ENCODE measurements at places on chromosomes 3 and 15. TPM values are rescaled to one million over a fixed set of nuclear protein-coding genes. Genes with fewer than 3 reads are reported as not detected.

- no peaks in the 10 kb centered on the region for H3K36me3 ChIP-seq
- no peak for DNase-seq
- H3K27me3 ChIP-seq = no peaks in the 10 kb centered on the region
These were observed 8.8 kb downstream of the RFTN1 start for GRCh38 chr3:16504692-16505091.

- H3K27me3 ChIP-seq = no peaks in the 10 kb centered on the region
- no peak overlapping the region for H3K27ac ChIP-seq
- no peak for DNase-seq
- H3K4me1 ChIP-seq = no peaks in the 10 kb centered on the region
- H3K4me3 ChIP-seq = no peak overlapping the region
These were observed 33.5 kb downstream of the HERC1 start for GRCh38 chr15:63800241-63800640.

DNA sequence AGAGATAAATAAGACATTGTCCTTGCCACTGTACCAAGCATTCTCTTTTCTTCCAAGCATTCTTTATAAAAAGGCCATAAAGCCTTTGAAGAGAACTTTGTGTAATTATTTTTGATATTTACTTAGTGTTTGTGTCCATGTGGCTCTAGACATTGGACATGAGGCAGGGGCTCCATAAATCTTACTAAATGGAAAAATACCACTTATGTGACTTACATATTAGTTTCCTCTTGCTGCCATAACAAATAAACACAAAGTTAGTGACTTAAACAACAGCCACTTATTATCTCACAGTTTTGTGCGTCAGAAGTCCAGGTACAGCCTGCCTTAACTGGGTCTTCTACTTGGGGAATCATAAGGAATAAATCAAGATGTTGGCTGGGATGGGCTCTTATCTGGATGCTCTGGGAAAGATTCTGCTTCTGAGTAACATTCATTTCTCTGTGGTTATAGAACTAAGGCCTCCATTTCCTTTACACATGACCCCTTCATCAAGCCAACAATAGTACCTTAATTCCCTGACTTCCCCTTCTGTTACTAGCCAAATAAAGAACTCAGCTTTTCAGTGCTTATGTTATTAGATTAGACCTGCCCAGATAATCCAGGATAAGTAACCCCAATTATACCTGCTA, 59.9 kb upstream of the COL8A1 start:
- H3K4me3 ChIP-seq = no peak overlapping the region
- H3K27me3 ChIP-seq = peaks cover 19% of the 10 kb centered on the region
- H3K4me1 ChIP-seq = no peaks in the 10 kb centered on the region

DNA sequence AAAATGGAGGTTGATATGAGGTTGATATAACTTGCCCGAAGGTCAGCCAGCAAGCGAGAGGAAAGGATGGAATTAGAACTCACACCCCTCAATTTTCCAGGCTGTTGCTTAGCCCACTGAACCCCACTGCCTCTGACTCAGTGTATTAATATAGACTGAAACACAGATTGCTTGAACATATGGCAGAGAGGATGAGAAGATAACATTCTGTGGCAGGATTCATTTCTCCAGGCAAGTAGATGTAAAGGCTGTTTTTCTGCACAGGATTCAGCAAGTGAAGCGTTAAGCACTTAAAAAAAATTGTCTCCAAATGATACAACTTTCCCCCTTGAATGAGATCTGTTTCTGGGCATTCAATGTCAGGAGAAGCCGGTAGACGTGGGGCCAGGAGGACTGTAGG, 335.2 kb downstream of the GAP43 start:
- H3K4me3 ChIP-seq = no peak overlapping the region
- no peaks in the 10 kb centered on the region for H3K36me3 ChIP-seq
- no peak overlapping the region for H3K27ac ChIP-seq

DNA sequence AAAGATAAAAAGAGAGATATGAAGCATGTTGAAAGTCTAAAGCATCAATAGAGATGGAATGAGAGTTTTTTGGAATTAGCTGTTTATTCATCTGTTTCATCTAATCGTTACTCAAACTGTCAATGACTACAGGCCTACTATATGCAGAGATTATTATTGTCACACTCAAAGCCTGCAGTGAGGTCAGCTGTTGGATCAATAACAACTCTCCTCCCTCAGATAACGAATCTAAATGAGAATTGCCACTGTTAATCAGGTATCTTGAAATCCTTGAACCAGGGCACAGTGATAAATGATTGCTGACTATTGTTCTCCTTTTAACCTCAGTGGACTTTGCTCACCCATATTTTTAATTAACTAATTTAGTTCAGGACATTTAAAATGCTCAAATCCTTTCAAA, 192.3 kb upstream of the SGO1 start:
- H3K4me1 ChIP-seq = no peaks in the 10 kb centered on the region
- no peak overlapping the region for H3K4me3 ChIP-seq
- H3K27ac ChIP-seq = no peak overlapping the region

- DNase-seq = no peak
- no peak overlapping the region for H3K4me3 ChIP-seq
- H3K36me3 ChIP-seq = no peaks in the 10 kb centered on the region
- H3K4me1 ChIP-seq = no peaks in the 10 kb centered on the region
These were observed 228.8 kb downstream of the ISL2 start for GRCh38 chr15:76565366-76565765.

TRIM42 gene
- not detected for total RNA-seq

CCR3 gene
- not detected for total RNA-seq

EPHA6 gene
- not detected for total RNA-seq
